ENCODE measurements at places on chromosomes 6 and 20.

DNA sequence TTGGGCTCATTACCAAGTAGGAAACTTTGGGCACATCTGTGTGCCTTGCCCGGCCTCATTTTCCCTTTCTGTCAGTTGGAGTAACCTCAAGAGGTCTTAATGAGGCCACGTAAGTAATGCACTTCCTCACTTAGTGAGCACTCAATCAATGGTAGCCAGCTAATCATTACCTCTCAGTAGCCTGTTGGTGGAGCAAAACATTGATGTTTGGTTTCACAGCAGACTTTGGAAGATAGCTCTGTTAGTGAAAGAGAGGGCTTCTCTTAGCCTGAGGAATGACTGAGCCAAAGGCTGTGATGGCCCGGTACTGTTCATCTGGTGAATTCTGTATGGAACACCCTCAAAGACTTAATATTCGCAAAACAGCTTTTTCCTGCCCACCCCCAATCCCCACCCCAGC, 55.9 kb upstream of the ID4 start:
- DNase-seq: no peak

DNA sequence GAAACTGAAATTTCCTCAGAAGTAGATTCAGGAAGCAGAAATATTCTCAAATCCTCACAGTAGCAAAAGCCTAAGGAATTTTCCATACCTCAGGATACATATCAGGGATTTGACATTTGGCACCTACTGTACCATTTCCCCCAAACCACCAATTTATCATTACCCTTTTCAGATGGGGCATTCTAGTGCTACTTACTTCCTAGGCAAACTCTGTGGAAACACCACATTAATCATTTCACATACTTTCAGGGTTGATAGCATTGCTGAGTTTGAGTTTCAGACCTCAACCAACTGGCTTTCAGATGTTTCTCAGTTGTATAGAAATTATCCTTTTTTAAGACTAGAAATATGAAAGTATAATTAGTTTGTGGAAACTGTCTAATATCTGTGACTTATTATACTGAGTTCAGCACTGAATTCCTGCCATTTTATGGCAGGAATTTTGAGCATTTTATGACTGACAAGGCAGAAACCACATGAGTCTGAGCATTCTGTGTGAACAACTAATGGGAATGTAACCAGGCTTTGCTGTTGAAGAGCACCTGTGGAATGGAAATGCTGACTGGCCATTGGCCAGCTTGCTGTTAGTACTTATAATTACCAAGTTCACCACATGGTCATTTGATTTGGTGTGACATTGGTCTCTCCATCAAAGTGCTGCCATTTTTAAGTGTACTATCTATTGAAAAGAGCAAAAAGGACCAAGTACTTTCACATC, 35.1 kb upstream of the IRAK1BP1 start:
- no peak for DNase-seq

DNA sequence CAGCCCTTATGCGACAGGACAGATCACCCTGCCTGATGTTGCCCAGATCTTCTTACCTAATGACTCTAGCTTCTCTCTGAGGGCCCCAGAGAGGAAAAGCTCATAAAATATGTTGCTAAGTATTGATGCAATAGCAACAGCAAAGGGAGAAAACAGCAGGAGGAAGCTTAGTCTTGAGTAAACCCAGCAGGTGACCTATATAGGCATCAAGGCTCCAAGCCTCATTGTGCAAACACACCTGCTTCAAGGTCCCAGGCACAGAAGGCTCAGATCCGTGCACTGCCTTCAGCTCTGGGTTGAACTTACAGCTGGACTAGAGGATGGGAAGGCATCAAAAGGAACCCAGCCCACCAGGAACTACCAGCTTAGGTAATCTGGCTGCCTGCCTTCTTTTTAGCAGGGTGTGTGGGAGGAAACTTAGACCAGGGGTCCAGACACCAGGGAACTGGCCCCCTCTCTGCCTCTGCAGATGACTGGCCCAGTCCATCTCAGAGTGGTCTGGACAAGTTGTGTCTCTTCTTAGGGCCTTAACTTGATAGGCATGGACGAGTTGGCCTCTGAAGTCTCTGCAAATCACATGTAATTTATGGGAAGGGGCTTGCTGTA, 34.4 kb downstream of the TGM3 start:
- DNase-seq: peak; percentile 54

GRCh38 chr20:57753332-57754164, 43.7 kb upstream of the PMEPA1 start:
- no peak for DNase-seq

- no peak for DNase-seq
These were observed 35.9 kb upstream of the SLC24A3 start for GRCh38 chr20:19176470-19177052.

DNA sequence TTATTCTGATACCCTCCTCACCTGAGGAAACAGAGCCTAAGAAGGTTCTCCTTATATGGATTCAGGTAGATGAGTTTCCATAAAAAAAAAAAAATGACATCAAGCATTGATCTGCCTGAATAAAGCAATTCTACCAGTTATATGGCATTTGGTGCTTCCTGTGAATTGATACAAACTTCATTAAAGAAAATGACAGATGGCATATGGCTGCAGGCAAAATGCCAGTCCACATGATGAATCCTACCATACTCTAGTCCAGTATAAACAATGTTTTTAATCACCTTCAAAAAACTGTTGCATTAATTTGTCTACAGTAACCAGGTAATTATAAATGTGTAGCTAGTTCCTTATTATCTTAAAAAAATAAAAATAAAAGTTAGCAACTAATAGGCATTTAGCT, 559.2 kb upstream of the FLRT3 start:
- DNase-seq: no peak

DNA sequence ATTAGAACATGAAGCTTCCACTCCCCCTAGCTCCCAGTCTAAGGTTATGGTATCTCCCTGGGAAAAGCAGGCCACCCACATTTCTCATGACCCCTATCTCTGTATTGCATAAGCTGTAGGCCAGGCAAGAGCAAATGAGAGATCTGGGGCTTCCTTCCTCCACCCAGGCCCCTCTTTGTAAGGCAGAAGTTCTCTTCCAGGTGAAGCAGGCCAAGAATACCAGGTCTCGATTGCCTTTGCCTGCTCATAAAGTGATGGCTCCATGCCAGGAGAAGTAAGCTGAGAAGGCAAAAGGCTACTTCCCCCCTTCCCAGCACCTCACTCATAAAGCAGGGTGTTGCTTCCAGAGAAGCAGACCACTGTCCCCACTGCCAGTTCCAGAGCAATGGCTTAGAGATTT, 144.1 kb upstream of the KCNK16 start:
- no peak for DNase-seq

DNA sequence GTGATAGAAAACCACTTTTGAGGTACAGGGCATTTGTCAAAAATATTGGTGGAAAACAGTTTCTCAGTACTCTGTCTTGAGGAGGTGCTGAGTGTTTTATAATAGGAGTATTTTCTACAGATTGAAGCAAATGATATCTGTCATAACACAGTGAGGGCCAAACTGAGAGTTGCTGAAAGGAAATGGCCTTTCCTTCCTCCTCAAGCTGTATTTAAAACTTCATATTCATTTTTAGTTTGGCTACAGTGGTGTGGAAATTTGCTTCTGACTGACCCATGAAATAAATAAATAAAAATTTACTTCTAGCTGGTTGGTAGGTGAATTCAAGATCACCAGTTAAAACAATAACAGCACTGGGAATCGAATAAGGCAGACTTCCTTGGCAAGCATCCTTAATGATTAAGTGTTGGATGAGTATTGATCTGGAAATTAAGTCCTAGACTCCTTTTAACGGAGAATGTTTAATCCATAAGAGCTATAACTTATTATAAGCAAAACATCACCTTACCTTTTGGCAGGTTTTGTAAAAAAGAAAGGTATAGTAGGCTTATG, 828.6 kb upstream of the CITED2 start:
- no peak for DNase-seq

- DNase-seq: no peak
These were observed 30.7 kb downstream of the PTPN1 start for GRCh38 chr20:50540620-50541605.

- DNase-seq: no peak
These were observed 13.7 kb upstream of the UBE2V1 start for GRCh38 chr20:50126662-50127061.

GRCh38 chr6:130717657-130718056, 109.5 kb upstream of the SMLR1 start:
- no peak for DNase-seq

GRCh38 chr6:117477988-117478852, 4.3 kb upstream of the DCBLD1 start:
- DNase-seq: peak; percentile 54

DNA sequence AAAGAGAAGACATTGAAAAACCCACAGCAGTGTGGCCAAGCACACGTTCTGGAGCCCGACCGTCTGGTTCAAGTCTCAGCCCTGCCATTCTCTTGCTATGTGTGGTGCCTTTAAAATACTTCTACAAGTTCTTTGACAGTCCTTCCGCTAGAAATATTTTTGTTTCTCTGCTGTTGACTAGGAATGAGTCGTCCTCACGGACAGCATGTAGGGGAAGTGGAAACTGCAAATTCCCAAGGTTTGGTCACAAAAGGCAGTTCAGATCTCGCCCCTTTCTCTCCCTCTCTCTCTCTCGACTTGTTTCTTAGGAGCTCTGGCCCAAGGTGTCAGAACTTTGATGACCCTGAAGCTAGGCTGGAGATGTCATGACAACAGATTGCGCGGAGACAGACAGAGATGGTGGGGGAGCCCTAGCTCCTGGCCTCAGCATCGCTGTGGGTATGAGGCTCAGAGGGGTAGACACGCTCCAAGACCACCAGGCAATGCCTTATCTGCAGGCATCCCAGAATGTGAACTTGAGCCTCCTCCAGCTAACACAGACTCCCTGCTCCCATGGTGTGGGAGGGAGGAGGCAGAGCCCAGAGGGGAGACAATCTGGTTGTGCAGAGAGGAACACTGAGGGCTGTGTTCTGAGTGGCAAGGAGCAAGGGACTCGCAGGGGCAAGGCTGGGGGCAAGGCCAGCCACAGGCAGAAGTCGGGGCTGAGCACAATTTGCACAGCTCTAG, 368.9 kb upstream of the SULF2 start:
- no peak for DNase-seq

DNA sequence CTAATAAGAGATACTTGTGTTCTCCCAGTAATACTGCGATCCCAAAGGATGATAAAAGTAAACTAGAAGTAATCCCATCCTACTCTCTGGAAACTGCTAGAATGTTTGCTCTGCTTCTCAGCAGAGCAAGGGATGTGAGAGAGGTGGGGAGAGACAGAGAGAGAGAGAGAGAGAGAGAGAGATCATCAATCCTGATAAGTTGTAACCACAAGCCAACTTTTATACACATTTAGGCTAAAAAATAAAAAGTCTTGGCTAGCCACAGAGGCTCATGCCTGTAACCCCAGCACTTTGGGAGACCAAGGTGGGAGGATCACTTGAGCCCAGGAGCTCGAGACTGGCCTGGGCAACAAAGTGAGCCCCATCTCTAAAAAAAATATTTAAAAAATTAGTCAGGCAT, 16.0 kb upstream of the TRIM38 start:
- no peak for DNase-seq

DNA sequence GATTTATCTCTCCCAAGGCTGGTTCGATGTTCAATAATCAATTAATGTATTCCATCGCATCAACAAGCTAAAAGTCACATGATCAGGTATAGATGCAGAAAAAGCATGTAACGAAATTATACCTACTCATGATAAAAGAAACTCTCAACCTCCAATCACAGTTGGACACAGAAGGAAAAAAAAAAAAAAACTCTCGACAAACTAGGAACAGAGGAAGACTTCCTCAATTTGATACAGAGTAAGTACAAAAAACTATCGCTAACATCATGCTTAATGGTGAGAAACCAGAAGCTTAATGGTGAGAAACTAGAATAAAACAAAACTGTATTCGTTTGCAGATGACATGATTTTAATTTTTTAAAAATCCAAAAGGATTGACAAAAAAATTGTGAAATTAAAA, 62.0 kb upstream of the SMIM29 start:
- no peak for DNase-seq

GRCh38 chr20:26167499-26167898, 470.8 kb upstream of the ZNF337 start:
- DNase-seq: no peak

DNA sequence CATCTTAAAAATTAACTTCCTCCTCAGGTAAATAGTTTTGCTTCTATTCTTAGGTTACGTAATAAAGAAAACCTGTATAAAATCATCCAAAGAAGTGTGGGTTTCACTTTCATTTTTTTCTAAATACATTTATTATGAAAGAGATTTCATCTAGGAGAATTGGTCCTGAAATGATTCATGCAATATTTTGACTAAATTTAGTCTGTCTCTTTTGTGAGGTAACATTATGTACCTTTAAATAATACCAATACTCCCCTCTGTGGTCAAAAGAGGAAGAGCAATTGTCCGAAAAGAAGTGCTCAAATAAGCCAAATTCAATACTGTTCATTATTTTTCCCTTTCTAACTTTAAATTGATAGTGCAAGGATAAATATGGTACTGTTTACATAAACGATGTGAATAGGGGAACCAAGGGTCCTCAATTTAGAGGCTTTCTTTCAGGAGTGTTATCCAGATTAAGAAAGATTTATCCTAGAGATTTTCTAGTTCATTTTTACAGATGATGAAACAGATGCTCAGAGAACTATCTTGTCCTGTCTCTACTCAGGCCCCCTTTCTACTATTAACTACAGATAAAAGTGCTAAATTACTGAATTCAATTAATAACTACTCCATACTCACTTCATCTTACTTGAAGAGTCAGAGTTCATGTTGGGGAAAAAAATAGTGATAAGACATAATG, 26.2 kb downstream of the CYP39A1 start:
- no peak for DNase-seq

DNA sequence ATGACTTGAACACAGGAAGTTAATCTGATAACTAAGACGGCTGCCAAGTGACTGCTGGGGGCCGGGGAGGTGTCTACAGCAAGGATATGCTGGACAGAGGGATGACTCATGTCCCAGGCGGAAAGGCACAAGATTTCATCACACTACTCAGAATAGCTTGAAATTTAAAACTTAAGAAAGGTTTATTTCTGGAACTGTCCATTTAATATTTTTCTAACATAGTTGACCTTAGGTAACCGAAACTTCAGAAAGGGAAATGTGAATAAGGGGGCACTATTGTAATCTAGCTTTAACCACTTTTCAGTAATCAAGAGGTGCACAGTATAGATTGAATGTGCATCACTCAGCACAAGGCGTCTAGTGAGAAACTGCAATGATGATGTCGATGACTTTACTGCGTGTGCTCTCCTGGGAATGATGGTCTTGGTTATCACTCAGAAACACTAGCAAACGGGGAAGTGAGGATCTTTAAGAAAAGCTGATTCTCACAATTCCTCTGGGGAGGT, 171.5 kb downstream of the QKI start:
- DNase-seq: no peak

DNA sequence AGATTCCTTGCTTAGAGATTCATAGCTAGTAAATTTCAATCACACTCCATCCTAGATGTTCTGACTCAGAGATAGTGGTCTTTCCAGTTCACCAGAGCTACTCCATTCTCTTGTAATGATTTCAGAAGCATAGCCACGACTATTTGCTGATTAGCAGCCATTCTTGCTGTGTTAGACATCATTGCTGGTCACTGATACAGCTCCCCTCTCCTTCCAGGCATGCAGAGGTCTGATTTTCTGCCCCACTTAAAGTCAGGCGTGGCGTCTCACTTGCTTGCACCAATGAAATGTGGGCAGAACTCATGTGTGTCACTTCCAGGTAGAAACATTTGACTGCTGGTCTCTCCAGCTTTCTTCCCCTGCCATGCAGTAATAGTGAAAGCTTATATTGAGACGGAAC, 168.9 kb upstream of the JARID2 start:
- DNase-seq: no peak

GRCh38 chr6:52176550-52176949, 9.6 kb upstream of the IL17A start:
- no peak for DNase-seq

- DNase-seq: peak; percentile 27
These were observed 14.3 kb downstream of the PSMB9 start for GRCh38 chr6:32868257-32868788.

- DNase-seq: no peak
These were observed 31.4 kb downstream of the HAO1 start for GRCh38 chr20:7908905-7909304.
